ENCODE measurements at places on chromosomes 11 and 22.
A peak's percentile ranks its signal among the peaks of the same experiment; 100 is the strongest.

DNA sequence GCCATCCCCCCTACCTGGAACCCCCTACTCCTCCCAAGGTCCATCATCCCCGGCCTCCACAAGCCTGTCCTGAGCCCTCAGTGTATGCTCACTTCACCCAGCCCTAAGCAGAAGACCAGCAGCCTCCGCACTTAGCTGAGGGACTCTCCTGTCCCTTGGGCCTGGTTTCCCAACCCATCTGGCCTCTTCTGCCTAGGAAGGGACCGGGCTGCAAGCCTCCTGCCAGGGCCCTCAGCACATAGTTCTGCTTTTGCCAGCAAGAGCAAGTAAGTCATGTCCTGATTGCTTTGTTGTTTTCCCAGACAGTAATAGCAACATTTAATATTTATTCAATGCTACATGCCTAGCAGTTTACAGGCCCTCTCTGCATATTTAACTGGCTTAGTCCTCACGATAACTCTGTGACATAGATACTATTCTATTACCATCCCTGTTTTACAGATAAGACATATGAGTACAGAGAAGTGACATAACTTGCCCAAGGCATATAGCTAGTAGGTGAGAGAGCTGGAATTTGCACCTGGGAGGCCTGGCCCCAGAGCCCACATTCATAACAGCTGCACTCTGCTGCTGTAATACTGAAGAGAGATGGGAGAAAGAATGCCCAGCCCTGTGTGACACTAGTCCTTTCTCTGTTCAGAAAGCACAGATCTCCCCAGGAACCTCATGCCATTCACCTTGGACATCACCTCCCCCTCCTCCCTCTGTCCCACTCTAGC lies 139.2 kb downstream of the PARVA start:
- no peak for DNase-seq

- DNase-seq = no peak
Observed at GRCh38 chr11:13221722-13222121, 55.9 kb upstream of the BMAL1 start.

DNA sequence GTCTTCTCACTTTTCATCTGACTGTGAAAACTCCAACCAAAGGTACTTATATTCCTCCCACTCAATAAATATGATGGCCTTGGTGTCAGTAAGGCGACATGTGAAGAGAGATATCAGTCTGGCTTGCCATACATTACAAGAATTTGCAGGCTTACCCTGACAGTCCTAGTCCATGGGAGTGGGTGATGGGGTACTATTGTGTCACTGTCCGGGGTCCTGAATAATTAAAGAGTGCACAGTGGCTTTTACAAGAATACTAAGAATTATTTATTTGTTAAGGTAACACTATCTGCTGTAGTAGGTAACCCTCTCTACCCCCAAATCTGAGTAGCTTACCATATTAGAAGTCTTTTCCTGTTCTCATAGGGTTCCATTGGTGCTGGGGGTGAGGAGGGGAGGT lies 23.1 kb upstream of the IZUMO1R start:
- DNase-seq = no peak

DNA sequence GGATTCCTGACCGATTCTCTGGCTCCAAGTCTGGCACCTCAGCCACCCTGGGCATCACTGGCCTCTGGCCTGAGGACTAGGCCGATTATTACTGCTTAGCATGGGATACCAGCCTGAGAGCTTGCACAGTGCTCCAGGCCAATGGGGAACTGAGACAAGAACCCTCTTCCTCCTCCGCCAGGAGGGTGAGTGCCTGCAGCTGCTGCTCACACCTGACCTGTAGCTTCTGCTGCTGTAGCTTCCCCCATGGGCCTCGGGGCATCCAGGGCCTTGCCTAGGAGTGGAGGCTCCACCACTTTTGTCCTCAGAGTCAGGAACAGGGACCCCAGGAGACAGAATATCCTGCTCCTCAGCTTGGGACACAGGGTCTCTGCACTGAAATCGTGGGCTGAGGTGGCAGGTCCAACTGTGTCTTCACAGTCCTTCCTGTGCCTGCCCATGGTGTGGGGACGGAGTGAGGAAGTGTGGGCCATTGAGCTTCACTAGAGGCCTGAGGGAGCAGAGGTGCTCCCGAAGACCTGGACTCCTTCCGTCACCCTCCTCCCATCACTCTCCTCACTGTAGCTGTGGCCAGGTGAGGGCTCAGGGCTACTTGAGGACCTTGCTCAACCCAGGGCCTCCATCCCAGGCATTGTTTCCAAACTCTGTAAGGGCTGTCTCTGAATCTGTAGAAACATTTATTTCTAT lies 103.8 kb downstream of the ZNF280B start:
- no peak for DNase-seq

- DNase-seq = no peak
Observed at GRCh38 chr11:123425367-123425766, 4.7 kb upstream of the GRAMD1B start.

DNA sequence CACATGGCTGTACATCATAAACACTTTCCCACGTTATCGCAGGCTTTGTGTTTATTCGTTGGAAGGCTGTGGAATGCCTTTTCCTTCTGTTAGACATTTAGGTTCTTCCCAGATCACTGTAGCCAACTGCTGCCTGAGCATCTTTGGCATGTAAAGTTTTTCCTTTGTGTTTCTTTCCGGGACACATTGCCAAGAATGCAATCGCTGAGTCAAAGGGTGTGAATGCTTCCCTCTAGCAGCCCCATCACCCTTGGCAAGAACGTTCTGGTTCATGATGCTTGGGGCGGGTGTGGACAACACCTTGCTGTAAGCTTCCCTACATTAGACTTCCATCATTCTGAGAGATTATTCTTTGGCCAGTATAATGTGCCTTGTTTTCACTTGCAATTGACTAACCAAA lies 136.2 kb downstream of the OSBP2 start:
- DNase-seq = peak; percentile 97

- DNase-seq = peak; percentile 60
Observed at GRCh38 chr11:662689-663274, 25.7 kb downstream of the DRD4 start.

DNA sequence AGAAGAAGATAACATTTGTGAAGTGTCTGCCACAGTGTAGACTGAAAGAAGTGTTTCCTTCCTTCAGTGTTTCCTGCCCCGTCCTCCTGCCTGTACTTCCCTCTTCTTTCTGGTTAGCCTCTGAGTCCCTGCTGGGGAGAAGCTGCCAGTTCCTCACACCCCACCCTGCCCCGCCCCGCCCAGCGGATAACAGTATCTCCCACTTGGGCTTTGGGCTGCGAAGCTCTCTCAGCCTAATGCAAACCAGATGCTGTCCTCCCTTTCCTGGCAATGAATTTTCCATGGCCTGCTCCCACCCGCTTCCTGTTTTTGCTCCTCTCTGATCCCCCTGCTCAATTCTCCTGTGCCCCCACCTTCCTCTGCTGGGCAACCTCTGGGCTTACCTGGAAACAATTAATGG lies 5.2 kb upstream of the RAB3IL1 start:
- DNase-seq = peak; percentile 68

- DNase-seq = no peak
Observed at GRCh38 chr11:1435820-1436467, 46.2 kb downstream of the BRSK2 start.
